Activated CD4-positive, alpha-beta T cell treated with anti-CD3 and anti-CD28 coated beads, Interleukin-10, Interleukin-2, amounts not matched to agents 100 ng/mL and 50 ng/mL, durations not matched to agents 16 hours and 8 hours (primary cell): ENCODE measurements at places on chromosomes 12 and 14.
A peak's percentile ranks its signal among the peaks of the same experiment; 100 is the strongest.

DNA sequence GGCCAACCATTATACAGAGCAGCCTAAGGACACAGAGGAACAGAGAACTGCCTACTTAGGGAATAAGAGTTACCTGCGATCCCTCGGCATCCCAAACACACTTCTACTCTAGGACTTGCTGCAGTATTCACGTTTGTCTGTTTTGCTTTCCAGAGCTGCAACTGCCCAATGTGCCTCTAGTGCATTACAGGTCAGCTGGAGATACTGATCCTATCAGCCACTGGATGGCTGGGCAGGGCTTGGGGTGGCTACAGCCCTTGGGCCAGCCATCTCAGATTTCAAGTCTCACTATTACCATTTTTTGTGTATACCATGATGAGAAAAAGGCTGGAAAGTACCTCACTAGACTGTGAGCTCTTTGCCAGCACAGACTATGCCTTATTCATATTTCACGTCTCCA, 4.6 kb downstream of the ARF3 start:
- DNase-seq, result no peak

DNA sequence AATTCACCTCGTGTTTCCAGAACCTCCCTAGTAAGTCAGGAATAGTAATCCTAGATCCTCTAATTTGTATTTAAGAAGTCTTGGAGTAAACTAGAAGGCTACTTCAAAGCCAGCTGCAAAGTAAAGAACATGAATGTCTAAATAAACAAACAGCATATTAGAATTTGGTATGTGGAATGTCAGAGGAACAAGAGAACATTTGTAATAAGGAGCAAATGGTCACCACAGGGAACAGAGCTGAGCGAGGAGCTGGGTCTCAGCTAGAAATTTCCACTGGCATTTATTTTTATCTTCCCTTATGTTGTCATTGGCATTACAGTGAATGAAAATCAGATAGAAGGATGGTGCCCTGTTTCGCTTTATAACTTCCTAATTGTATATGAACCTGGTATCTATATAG, 50.2 kb downstream of the FRMD6 start:
- DNase-seq, result no peak

GRCh38 chr12:114403011-114403689, 2.8 kb downstream of the TBX5 start:
- DNase-seq, result peak; percentile 9

- no peak for DNase-seq
Observed at GRCh38 chr14:81509838-81510452, 23.7 kb downstream of the SEL1L start.

DNA sequence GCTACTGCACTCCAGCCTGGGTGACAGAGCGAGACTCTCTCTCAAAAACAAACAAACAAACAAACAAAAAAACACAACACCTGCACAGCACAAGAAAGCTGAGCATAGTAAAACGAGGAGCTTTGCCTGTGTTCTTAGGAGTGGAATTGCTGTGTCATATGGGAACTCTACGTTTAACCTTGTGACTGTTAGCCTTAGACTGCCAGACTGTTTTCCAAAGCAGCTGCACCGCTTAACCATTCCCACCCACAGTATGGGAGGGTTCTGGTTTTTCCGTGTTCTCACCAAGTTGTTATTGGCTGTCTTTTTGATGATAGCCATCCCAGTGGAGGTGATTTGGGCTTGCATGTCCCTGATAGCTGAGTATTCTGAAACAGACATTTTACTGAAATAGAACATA, 9.2 kb downstream of the WNT5B start:
- DNase-seq, result no peak

GRCh38 chr14:69887740-69888657, 8.8 kb downstream of the SMOC1 start:
- no peak for DNase-seq

DNA sequence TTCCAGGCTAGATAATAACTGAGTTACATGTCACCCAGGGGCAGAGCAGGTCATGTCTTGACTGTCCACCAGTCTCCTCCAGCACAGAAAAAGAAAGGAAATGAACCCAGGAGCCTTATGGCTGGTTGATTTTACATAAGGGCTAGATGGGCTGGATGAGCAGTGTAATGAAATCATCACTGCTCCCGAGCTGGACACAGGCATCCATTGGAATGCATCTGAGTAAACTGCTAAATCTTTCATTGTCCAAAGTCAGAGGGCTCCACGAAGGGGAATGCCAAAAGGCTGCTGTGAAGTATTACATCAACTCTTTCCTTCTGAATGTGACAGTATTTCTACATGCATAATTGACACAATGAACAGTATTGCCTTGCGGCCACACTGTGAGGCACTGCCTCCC, 30.1 kb upstream of the TSPAN11 start:
- DNase-seq, result no peak

DNA sequence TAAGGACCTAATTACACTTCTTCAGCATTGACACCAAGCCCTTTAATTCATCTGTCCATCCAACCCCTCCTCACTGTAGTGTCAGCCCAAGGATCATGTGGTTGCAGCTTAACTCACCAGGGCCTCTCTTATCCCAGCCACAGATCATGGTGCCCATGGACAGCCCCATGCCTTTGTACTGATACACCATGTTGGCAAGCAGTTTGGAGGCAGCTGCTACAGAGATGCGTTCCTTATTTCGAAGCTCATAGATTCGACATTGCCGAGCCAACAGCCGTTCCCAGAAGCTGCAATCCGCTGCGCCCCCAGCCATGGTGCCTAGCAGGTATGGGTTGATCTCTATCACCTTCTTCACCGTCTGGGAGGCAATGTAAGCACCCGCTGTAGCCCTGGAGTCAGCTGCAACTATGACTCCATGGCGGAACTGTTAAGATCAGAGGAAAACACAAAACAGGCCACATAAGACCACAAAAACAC, 1.4 kb downstream of the PSMB5 start:
- no peak for DNase-seq

GRCh38 chr12:100234591-100235304, 32.1 kb downstream of the DEPDC4 start:
- DNase-seq, result peak; percentile 12
